Stimulated activated CD4-positive, alpha-beta T cell treated with anti-CD3 and anti-CD28 coated beads, Interleukin-1b, Interleukin-23, amount 100 ng/mL, for 48 hours (primary cell): ENCODE measurements at places on chromosomes 12 and 14.
A peak's percentile ranks its signal among the peaks of the same experiment; 100 is the strongest.

DNA sequence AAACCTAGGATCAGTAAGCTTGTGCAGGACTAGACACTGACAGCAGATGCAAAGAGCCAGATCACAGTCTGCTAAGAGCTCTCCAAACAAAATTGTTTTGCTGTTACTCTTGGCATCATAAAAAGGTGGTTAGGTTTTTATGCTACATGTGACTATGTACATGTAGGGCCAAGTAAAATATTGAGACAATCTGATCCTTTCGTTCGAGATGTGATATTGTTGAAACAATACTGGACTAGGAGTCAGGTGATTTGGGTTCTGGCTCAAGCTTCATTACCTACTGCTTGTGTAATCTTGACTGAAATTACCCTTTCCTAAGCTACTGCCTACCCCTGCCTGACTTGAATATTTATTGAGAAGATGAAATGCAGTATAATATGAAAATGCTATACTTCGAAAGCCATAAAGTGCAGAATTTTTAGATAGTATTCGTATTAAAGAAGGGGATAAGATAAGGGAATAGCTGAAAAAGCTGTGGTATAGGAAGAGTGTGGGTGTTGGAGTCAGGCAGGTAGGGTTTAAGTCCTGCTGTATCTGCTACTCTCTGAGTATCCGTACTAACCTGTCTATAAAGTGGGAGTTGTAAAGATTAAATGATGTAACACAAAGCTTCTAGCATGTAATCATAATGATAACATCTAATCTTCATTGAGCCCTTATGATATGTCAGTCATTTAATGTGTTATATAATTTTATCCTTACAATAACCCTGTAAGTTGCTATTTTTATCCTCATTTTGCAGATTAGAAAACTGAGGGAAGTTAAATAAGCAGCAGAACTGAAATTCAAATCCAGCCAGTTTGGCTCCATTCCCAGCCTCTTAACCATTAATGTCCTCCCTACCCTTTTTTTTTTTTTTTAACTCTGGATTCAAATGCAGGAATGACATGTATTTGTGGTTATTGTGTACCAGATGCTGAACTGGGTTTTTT is 38.6 kb upstream of the ATF1 start:
- no peak for DNase-seq

DNA sequence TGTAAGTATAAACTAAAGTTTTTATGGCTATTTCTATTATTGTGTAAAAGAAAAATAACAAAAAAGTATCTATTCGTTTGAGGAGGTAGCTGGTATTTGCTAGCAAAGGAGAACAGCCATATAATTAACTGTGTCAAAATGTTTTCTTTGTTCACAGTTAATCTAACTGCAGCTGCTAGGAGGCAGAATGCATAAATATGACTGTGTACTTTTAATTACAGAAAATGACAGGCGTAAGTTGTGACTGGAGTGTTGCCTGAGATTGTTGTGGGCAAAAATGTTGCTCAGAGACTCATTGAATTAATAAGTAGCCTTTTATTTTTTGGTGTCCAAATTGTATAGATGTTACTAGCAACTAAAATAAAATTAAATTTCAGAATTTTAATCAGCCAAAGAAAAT is 33.5 kb downstream of the PTPRO start:
- no peak for DNase-seq

DNA sequence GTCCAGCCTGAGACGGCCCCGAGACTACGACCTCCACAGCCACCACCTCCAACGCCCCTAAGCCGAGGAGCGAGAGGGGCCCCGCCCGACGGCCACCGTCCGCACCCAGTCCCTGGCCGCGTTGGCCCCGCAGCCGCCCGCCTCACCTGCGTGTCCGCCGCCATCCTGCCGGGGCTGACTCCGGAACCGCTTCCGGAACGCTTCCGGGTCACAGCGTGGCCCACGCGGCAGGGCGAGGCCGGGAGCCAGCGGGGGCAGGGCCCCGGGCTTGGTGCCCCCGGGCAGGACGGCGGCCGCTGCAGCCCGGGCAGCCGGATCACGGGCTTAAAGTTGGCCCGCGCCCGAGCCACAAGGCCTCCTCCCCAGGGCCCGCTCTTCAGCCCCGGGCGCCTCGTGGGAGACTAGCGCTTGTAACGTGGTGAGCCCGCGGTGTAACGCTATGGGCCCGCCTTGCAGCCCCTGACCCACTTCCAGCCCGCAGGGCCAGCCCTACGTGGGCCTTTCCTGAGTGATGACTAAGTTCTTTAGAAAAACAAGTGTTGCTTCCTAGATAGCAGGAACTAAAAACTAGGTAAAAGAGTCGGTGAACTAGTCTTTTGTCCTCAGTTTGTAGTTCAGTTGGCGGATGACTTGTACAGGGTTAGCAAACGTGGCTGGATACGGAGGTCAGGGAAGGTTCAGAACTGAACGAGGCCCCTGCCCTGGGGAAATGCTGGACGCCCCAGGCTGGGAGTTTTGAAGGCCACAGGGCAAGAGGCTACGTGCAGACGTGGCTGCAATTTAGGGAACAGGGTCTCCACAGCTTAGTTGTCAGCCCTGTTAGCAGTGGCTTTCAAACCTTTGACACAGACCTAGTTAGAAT is at the start of gene GCN1:
TSS of gene GCN1 (minus strand) at position 182 of the 862 bp plus-strand sequence. CDS start at position 164, 18 bp downstream.
- peak; percentile 88 for DNase-seq

DNA sequence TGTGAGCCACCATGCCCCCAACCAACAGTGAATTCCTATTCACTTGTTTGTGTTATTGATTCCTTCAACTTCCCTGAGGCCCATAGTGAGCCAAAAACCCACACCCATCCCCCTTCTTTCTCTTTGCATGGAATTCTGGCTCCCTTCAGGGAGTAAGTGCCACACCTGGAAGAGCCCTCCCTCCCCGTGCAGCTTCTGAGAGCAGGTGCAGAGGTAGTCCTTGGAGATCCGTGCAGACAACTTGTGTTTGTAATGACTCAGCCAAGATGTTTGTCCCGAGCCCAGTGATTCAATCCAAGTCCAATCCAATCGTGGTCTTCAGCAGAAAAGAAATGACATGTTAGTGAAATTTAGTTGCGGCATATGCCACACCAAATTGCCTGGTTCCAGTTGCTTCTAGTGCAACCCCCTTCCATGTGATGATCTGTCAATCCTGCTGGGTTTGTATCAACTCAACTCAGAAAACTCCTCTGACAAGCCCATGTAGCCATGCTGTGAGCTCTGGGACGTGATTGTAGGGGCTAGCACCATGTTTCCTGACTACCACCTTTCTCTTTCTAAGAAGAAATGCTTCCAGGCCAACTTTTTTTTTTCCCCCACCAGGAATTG is 27.5 kb downstream of the GPRC5A start:
- DNase-seq: no peak

GRCh38 chr14:102213984-102214658 is 74.4 kb downstream of the WDR20 start:
- DNase-seq: no peak

DNA sequence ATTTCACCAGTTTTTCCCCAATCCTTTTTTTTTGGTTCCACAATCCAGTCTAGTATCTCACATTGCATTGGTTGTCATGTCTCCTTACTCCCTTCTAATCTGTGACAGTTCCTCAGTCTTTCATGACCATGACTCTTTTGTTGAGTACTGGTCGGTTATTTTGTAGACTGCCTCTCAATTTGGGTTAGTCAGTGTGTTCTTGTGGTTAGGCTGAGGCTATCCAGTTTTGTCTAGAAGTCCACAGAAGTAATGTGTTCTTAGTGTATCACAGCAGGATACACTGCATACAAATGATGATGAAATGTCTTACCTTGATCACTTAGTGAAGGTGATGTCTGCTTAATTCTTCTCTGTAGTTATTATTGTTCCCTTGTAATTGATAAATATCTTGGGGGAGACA is 24.8 kb downstream of the PELI2 start:
- DNase-seq: no peak

GRCh38 chr14:96965885-96966595 is 168.9 kb downstream of the VRK1 start:
- no peak for DNase-seq

DNA sequence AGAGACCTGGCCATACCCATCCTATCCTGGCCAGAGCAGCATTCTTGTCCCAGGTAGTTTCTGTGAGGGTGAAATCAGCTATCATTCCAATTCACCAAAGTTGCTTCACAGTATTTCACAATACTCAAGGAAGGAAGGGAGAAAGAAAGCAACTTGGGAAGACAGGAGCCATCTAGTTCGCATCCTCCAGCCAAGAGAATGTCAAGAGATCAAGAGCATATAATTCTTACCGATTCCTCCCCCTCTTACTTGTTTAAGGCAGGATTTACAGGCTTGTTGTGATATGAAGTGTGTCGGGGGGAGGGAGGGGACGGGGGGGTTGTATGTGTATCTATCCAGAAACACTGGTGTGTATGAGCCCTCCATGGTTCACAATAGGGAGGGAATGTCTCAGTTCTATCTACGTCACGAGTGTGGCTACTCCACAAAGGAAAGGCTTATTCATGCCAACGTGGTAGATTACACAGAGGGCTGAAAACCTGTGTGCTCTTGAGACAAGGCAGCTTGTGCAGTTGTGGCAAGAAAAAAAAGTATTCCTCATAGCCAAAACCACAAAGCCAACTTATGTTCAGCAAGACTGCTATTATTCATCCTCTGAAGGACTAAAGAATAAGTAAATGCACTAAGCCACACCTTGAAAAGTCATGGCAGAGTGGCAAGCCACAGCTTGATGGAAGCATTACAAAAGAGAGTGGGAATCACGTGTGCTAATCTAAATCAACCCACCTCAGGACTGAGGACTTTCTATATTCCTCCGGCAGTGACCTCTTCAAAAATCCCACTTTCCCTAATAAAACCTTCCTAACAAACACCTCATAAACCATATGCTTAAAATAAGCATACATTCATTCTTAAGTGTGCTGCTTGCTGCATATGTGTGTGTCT is 35.0 kb downstream of the CORO1C start:
- DNase-seq: peak; percentile 61

DNA sequence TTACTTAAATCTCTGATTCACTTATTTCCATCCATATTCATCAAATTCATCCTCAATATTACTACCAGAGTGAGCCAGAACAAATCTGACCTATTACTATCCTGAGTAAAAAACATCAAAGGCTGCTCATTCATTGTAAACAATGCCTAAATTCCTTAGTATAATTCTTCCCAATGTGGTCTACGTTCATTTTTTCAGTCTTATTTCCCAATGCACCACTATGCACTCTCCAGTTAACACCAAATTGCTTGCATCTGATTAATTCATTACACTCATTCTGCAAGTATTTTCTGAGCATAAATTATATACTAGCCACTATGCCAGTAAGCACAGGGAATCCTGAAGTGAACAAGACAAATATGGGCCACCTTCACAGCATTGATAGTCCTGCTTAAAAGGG is 110.0 kb downstream of the EPS8 start:
- no peak for DNase-seq

DNA sequence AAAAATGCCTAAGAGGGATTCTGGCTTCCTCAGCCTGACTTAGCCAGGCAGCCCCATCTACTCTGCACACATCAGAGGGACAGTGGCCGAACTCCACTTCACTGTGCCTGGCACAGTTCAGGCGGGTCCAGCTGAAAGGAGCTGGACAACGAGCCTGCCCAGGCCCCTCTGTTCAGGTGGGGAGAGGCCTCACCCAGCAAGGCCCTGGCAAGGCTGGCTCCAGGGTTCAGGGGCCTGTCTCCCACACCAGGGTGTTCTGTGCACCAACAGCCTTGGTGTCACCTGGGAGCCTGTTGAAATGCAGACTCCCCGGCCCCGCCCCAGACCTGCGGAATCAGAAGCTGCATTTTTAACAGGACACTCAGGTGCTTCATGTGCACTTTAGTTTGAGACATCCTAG is 9.8 kb downstream of the FAM181A start:
- no peak for DNase-seq

DNA sequence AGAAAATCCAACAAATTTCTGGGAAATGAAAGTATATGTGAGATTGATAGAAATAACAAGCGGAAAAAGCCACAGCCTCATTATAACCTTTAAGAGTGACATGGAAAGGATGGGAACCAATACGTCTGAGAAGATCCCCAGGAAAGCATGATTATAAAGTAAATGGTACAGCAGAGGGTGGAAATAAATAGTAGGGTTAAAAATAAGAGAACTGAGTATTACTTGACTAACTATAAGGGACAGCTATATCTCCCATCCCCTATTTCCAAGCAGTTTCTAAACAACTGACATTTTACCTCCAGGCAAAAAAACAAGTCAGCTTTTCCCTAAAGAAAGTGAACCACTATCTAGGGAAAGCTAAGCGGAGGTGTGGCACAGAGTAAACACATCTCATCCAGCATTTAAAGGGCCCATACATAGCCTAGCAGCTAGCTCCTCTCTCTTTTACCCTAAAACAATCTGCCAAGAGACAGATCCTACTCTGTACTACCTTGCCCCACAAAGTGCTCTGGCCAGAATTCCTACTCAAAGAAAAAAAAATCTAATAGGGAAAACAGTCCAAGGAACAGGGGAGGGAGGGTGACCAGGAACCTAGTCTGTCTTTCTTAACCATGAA is 11.2 kb downstream of the OSBPL8 start:
- no peak for DNase-seq

DNA sequence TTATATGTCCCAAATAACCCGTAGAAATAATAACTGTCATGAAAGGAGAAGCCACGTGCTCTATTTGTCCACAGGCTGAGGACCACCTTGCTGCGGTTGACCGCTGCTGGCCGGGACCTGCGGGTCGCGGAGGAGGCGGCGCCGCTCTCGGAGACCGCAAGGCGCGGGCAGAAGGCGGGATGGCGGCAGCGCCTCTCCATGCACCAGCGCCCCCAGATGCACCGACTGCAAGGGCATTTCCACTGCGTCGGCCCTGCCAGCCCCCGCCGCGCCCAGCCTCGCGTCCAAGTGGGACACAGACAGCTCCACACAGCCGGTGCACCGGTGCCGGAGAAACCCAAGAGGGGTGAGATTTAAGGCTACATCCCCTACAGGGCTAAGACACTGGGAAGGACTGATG is 21.0 kb downstream of the RPGRIP1 start:
- DNase-seq: peak; percentile 23

- DNase-seq: peak; percentile 45
Observed at GRCh38 chr14:106507354-106507753, 981.0 kb downstream of the TMEM121 start.

DNA sequence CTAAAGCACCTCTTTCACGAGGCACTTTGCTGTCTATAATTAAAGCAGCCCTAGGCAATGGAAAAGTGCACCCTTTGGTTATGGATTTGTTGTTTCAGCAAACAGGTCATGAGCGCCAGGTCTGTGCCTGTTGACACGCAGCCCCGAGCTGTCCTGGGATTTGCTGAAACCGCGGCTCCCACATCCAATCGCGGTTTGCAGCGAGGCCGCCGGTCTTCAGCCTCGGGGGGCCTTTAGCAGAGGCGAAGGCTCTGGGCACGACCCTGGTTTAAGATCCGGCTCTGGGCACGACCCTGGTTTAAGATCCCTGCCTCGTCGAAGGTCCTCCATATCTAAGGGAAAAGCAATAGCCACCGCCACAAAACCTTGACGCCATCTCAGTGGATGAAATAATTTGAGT is 79.2 kb downstream of the GLT1D1 start:
- no peak for DNase-seq
